ENCODE measurements at places on chromosomes 16 and 17. TPM values are rescaled to one million over a fixed set of nuclear protein-coding genes. Genes with fewer than 3 reads are reported as not detected.

- peak; percentile 15 for DNase-seq
- H3K36me3 ChIP-seq = no peaks in the 10 kb centered on the region
- H3K27ac ChIP-seq = no peak overlapping the region
These were observed 1.2 kb downstream of the ARHGAP44 start for GRCh38 chr17:12790249-12791106.

- H3K4me1 ChIP-seq = no peaks in the 10 kb centered on the region
- H3K27ac ChIP-seq = no peak overlapping the region
- no peak overlapping the region for H3K4me3 ChIP-seq
These were observed 23.3 kb downstream of the MEAK7 start for GRCh38 chr16:84481051-84481735.

Gene WFDC1
- total RNA-seq = 1.8 TPM

GRCh38 chr17:12287953-12288352 lies 267.3 kb downstream of the MAP2K4 start:
- H3K36me3 ChIP-seq = no peaks in the 10 kb centered on the region
- no peaks in the 10 kb centered on the region for H3K27me3 ChIP-seq
- H3K4me1 ChIP-seq = no peaks in the 10 kb centered on the region

Gene KRT13
- 1.6 TPM for total RNA-seq

- no peak overlapping the region for H3K27ac ChIP-seq
- DNase-seq = no peak
- H3K36me3 ChIP-seq = peaks cover 54% of the 10 kb centered on the region
These were observed 24.0 kb downstream of the GGA3 start for GRCh38 chr17:75237100-75238014.

GRCh38 chr17:80389011-80389995 lies 25.7 kb upstream of the ENDOV start:
- DNase-seq = peak; percentile 40
- H3K4me1 ChIP-seq = no peaks in the 10 kb centered on the region
- no peak overlapping the region for H3K27ac ChIP-seq
- H3K27me3 ChIP-seq = no peaks in the 10 kb centered on the region
